Activated naive CD8-positive, alpha-beta T cell treated with anti-CD3 and anti-CD28 coated beads, Interleukin-2, amount 10 ng/mL, durations not matched to agents 7 days and 5 days (primary cell): ENCODE measurements at places on chromosomes 11 and 22. TPM values are rescaled to one million over a fixed set of nuclear protein-coding genes. Genes with fewer than 3 reads are reported as not detected.

- peak; percentile 76 for DNase-seq
Observed at GRCh38 chr11:128324531-128325141, 262.7 kb downstream of the ETS1 start.

The CELSR1 gene
- 0.33 TPM for total RNA-seq

- DNase-seq, result no peak
Observed at GRCh38 chr22:27687984-27688545, 113.5 kb downstream of the MN1 start.

DNA sequence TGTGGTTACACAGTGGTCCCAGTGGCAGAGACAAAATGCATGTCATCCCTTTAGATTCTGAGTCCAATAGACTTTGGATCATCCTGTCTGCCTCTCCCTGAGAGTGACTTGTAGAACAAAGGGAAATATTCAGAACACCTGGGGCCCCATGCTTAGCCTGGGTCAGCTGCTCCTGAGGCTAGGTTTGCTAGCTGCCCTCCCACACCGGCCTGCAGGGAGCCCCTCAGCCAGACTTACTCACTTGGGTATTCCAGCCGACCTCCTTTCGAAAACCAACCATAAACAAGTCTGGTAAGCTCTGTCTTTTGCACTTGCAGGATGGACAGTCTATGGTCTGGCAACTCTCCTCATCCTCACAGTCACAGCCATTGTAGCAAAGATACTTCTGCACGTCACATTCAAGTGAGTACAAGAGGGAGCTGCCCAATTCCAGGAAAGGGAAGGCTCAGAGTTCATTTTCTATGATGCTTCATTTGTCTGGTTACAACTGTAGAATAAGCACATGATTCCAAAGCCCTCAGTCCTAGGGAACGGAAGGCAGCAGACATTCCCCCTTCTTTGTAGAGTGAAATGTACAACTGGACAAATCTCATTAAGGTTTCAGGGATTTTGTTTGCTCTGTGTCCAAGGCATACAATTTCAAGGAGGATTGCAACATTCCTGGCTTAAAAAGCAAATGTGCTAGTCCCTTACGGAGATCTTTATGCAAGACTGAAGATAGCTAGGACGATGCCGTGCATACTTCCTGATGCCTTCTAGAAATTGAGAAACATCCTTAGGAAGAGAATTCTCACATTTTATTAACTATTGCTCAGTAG lies 65.5 kb upstream of the EMID1 start:
- DNase-seq, result no peak

DNA sequence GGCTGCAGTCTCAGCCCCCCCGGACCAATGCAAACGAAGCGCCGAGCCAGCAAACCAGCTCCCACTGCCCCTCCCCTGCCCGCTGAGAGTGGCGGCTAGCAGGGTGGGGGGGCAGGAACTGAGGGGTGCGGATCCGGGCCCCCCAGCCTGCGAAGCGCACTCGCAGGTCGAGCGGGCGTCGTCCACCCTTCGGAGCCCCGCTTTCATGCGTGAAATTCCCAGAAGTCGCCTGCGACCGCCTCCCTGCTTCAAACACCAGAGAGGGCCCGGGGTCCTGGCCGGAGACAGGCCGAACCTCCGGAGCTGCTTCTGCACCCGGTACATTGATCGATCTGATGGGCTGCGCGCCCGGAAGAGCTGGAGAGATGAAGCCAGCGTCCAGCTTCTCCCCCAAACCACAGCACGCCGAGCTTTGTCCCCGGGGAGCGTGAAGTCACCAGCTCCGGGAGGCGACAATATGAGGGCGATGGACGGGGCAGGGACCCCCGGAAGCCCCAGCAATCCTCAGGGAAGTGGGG lies 646 bp upstream of the PATZ1 start:
- DNase-seq, result peak; percentile 70

The PAK1 gene
- total RNA-seq, result 83.6 TPM

DNA sequence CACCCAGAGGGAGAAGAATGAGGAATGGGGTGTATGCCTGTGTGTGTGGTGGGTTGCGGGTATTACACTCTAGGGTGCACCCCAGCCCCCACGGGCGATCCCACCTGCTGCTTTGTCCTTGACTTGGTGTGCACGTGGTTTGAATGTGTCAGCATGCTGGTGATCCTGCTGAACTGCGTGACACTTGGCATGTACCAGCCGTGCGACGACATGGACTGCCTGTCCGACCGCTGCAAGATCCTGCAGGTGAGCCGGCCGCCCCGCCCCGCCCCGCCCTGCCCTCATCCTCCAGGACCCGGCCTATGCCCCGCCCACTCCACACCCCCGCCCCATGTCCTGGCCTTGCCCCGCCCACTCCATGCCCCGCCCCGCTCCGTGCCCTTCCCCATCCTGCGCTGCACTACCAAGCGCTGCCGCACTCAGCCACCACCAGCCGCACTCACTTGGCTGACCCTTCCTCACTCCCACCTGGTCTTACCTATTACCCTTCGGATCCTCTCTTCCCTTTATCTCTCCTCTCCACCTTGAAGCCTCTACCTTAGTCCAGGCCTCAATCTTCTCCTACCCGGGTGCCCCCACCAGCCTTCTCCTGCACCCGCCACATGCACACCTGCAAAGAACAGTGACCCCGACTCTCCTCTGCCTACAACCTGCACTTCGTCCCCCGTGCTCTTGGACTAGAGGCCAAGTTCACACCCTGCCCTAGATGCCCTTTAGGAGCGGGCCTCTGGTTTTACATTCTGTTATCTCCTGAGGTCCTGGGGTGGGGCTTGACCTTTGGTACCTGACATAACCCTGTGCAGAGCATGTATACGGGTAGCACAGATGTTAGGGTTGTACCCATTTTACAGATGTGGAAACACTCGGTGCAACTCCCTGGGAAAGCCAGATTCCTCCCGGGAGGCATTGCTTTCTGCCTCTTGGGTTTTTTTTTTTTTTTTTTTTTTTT lies 27.7 kb downstream of the CACNA1I start:
- peak; percentile 71 for DNase-seq

- DNase-seq, result no peak
Observed at GRCh38 chr22:37823134-37823985, at the start of gene GALR3. Gene GALR3 (plus strand): TSS chr22:37823382. CDS start chr22:37823407, 25 bp downstream.

The LBHD1 gene
- 23.6 TPM for total RNA-seq

DNA sequence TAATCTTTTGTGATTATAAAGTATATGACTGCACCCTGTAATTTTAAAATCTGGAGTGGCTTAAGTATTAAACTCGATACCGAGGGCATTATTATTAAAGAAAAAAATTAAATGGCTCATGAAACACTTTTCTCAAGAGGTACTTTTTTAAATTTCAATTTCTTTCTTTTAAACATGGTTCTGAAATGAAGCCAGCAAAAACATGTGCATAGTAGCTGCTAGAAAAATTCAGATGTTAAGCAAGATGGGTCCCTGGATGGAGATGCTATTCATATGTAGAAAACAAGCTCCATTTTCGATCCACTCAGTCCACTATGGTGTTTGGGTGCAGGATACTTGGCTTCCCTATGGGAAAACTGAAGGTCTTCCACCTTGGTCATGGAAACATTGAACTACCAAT lies 189.5 kb downstream of the PGR start:
- no peak for DNase-seq

The SCGB1D2 gene
- total RNA-seq, result not detected

DNA sequence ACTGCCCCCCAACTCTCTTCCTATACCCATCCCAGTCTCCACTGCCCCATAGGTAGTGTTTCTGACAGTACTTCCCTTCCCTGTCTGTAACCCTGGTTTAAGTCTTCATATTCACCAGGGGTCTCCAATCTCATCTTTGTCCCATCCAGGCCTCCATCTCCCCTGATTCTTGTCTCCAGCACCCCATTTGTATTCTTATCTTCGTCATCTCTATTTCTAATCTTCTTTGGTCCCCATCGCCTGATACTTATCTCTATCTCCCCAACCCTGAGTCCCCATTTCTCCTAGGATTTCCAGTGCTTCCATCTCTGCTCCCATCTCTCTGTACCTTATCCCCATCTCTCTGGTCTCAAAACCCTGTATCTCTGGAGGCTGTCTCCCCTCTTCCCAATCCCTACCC lies 1.8 kb downstream of the PHOX2A start:
- no peak for DNase-seq

The MPPED2 gene
- total RNA-seq, result not detected

The NXF1 gene
- 131 TPM for total RNA-seq
